ENCODE measurements at places on chromosomes 3 and 15. TPM values are rescaled to one million over a fixed set of nuclear protein-coding genes. Genes with fewer than 3 reads are reported as not detected.

Gene XIRP1
- total RNA-seq = 249 TPM

Gene TNFAIP8L3
- total RNA-seq = 6.5 TPM

Gene NR1I2
- total RNA-seq = 0.11 TPM

Gene RTP4
- 0.70 TPM for total RNA-seq

Gene NR2E3
- 0.70 TPM for total RNA-seq

GRCh38 chr15:89627256-89627970, 27.9 kb downstream of the KIF7 start:
- DNase-seq = no peak

Gene TRIM42
- not detected for total RNA-seq

- DNase-seq = no peak
Observed at GRCh38 chr3:33141006-33141405, 27.2 kb downstream of the CRTAP start.

All from Right ventricle myocardium superior (tissue), 1 donor.